ENCODE measurements at places on chromosomes 1 and 21.
A peak's percentile ranks its signal among the peaks of the same experiment; 100 is the strongest.

DNA sequence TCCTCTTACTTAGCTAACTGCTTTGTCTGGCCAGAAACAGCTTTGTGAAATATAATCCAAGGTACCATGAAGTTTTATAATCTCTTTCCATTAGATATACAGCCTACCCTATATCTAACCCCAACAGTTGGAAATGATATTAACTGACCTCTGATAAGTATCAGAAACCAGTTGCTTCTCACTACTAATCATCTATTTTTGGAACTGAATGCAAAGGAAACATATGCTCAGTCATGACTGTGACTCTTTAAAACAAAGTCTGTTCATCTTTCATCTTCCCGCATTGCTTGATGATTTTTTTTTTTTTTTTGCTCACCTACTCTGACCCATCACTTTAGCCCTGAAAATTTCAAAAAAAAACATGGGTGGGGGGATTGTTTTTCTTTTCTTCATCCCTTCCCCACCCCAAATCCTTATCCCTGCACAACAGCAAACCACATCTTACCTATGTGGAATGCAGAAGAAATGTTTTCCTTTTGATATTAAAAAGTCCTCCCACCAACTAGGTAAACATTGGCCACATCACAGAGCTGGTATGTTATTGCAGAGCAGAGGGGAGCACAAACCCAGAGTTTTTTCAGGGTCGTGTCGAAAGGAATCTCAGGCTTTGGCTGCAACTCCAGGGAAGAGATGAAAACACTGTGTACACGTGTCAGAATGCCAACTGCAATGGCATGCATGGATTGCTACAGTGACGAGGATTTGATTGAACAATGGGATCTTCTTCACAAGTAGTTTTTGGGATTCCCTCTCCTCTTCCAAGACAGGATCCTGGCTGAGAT lies 137.3 kb downstream of the SLC30A10 start:
- DNase-seq = no peak

DNA sequence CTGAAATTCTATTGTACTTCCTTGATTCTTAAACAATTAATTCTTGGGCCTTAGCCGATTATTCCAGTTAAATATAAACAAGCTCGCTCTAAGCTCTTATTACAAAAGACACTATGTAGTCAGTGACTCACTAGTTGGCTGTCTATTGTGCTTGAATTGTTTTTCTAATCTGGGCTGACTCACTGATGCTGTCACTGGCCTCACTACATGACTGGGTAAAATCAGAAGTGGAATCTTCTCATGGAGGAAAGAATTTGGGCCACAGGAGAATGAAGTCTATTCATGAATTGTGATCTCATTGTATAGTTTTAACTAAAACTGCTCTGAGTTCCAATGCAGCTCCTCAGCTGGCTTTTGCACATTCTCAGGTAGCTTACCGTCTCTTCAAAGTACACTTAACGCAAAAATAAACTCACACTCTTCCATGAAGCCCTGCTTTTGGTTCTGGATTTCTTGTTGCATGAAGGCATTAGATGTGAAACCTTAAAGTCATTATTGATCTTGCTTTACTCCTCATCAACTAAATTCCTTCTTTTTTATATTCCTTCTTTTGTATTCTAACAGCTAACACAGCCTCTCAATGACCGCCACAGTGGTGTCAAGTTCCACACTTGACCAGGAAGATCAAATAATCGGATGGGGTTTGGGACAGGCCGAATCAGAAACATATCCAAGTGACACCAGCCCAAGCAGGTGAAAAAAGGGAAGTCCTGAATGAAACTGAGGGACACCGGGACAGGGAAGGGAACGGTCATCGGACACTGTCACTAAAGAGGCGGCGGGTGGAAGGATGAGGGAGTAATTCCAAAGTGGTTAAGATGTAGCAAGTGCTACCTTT lies 80.9 kb upstream of the LBR start:
- peak; percentile 38 for DNase-seq

- no peak for DNase-seq
These were observed 106.2 kb downstream of the PTPN14 start for GRCh38 chr1:214445199-214445598.

GRCh38 chr1:216907100-216907499 lies 183.9 kb upstream of the ESRRG start:
- no peak for DNase-seq

DNA sequence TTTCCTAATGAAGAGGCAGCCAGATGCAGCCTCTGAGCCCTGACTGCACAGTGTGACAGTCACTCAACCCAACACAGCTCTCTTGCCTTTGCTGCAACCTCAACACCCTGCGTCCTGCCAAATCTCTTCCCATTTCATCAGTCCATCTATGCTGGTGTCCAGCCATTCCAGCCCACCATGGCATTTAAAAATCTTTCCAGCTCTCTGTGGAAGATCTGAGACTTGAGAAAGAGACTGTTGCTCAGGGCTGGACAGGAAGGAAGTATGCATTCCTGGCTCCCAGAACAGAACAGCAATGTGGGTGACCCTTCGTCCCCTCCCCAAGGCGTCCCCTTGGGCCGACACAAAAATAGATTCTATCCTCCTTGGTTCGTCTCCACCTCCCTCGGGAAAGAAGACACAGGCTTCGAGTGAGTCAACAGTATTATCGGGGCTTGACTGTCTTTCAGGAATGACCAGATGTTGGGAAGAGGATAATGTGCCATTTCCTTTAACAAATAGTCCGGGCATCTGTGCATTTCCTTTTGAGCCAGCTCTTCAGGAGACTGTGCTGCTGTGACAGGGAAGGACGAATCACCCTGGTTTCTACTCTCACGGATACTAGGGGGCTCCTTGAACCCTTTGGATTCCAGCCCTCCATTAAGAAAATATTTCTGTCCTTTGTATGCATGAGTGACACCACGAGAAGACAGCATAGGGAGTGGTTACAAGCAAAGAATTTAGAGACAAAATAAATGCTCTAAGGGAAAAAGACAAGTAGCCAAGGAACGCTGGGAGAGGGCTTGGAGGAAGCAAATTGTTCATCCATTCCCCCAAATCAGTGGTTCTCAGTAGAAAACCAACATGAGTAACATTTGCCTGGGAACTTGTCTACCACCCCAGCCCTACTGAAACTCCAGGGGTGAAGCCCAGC lies 111.4 kb upstream of the CDC42BPA start:
- DNase-seq = no peak

GRCh38 chr1:243572940-243573339 lies 277.1 kb downstream of the AKT3 start:
- DNase-seq = no peak

DNA sequence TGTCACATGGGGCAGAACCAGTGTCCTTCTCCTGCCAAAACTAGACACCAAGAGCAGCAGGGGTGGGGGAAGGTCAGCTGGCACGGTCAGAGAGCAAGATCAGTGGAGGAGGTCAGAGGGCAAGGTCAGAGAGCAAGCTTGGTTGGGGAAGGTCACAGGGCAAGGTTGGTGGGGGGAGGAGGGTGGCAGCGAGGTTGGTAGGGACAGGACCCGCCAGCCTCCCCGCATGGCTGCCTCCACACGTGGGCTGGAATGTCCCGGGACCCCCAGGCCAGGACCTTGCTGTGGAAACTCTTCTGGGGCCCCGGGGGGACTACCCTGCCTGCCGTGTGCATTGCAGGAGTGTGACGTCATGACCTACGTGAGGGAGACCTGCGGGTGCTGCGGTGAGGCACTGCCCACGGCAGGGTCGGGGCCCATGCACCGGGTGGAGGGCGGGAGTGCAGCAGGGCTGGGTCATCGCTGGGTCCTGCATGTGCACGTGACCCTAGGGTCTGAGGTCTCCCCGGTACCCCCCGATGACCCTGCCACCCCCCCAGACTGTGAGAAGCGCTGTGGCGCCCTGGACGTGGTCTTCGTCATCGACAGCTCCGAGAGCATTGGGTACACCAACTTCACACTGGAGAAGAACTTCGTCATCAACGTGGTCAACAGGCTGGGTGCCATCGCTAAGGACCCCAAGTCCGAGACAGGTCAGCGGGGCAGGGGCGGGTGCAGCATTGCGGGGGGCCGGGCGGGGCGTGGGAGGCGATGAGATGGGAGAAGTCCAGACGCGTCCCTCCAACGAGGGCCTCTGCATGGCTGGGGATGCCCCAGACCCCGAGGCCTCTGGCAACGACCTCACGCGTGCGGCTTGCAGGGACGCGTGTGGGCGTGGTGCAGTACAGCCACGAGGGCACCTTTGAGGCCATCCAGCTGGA lies 27.3 kb downstream of the COL6A2 start:
- no peak for DNase-seq

DNA sequence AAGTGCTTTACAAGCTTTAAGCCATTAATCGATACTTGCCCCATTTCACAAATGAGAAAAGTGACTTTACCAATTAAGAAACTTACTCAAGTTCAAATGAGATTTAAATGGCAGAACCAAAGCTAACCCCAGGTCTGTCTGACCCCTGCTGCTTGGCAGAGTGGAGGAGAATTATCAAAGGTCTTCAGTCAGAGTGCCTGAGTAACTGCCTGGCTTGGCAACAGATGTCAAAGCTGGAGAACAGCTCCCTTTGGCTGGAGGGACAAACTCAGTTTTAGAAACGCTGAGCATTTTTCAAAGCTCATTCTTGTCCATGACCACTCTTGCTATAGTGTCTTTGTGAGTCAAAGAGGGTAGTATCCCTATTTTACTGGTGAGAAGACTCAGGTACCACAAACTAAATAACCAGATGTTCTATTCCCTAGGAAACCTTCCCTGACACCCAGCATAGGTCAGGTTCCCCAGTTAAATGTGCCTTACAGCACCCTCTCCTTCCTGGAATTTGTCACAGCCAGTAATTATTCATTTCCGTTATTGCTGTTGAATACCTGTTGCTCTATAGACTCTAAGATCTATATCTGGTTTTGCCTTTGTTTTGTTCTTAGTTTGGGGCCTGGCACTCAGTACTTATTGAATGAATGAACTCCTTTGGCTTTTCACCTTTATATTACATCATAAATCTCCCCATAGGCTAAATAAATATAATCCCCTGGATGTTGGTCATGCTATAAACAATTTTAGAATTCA lies 5.0 kb upstream of the BCAR3 start:
- no peak for DNase-seq

DNA sequence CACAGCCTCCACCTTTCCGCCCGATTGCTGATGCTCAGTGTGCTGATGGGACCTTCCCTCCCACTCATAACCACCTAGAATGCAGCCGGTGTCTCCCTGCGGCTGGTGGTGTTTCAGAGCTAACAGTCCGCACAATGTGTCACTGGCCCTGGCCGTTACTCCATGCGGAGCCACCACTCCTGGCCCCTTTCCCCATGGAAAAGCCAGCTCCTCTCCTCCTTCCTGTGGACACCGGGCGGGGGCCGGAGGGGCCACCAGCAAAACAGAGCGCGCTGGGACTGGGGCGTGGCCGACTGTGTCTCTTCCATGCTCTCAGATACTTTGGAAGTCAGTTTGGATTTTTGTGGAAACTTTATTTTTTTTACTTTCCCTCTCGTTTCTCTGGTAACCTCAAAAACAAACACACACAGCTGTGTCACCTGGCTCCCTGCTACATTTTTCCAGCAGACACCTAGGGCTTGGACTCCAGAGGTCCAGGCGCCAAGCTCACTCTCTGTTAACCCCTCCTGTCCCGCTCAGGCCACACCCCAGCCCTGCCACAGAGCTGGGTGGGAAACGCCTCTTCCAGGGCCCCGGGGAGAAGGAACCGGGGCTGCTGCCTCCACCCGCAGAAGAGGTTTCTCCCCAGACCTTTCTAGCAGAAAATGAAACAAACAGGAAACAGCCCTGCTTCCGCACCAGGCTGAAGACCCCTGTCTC lies 32.5 kb upstream of the COL6A2 start:
- no peak for DNase-seq

DNA sequence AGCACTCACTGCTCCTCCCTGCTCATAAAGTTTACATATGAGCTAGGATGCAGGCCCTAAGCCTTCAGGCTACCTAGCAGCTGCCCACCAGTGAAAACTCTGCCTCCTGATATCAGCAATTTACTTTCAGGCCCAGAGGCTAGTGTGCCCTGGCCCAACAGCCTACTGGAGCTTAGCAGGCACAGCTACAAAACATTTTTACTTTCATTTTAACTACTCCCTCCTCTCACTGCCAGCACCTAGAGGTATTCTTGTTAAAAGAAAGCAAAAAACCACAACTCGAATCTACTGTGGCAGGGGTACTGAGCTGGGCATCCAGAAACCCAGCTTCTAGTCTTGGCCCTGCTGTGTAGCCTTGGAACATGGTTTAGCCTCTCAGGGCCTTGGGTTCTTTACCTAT lies 5.8 kb upstream of the LORICRIN start:
- DNase-seq = no peak

DNA sequence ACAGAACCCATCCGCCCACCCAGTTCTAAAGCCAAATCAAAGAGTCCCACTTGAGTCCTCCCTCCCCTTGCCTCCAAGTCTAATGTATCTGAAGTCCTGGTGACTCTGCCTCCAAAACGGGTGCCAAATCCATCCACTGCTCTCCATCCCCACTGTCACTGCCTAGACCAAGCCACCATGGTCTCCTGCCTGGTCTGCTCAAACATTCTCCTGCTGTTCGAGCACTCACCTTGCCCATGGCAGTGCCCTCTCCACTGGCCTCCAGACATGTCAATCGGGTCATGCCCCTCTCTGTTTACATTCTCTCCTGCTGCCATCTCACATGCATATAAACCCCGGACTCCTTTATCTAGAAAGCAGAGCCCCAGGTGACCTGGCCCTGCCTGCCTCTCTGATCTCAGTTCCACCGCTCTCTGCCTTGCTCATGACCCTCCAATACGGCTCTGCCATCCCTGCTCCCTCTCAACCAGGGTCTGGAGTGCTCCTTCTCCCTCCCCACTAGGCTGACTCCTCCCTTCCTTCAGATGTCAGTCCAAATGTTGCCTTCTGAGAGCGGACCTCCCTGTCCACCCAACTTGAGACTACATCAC lies 32.1 kb upstream of the MX1 start:
- DNase-seq = no peak

GRCh38 chr1:105678334-105678733 lies 1378.1 kb upstream of the PRMT6 start:
- no peak for DNase-seq

DNA sequence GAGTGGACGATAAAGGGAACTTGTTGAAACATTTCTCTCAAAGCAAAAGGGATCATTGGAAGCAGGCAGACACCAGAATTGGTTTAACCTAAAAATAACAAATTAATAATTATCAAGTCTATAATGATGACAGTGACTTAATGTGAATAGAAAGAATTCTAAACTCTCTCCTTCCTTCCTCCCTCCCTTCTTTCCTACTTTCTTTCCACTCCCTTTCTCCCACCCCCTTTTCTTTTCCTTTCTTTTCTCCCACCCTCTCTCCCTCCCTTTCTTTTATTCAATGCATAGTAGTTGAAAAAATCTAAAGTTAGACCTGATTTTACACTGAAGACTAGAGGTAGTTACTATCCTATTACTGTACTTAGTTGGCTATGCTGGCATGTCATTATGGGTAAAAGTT lies 55.7 kb downstream of the PTPRC start:
- no peak for DNase-seq

DNA sequence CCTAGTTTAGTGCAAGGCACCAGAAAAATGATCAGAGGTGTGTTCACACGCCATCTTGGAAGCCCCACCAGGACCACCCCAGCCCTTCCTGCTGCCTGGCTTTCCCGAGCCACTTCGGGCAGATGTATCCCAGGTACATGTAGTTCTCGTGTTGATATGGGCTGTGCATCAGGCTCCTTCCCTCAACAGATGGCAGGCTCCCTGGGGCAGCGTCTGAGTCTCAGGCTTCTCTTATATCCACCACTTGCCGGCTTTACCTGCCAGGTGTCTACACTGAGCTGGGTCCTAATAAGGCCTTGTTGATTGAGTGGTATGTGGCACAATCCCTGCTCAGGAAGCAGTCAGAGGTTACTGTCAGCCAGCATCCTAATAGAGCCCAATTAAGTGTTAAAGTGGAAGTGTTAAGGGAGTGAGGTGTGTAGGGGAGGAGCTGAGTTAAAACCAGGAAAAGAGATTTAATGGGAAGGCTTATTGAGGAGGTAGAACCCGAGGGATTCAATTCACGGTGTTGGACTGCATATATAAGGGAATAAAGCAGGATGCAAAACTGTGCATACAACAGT lies 8.5 kb downstream of the GPA33 start:
- DNase-seq = no peak

All from amygdala (tissue), 56 donors.